ENCODE measurements at places on chromosomes 5 and 9.

DNA sequence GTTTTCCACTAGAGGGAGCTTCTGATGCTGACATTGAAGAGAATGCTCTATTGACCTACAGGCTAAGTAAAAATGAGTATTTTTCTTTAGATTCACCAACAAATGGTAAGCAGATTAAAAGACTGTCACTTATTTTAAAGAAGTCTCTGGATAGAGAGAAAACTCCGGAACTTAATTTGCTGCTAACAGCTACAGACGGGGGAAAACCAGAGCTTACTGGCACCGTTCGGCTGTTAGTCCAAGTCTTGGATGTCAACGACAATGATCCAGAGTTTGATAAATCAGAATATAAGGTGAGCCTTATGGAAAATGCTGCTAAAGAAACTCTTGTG lies 764 bp downstream of the PCDHA11 start:
- no peak for DNase-seq

DNA sequence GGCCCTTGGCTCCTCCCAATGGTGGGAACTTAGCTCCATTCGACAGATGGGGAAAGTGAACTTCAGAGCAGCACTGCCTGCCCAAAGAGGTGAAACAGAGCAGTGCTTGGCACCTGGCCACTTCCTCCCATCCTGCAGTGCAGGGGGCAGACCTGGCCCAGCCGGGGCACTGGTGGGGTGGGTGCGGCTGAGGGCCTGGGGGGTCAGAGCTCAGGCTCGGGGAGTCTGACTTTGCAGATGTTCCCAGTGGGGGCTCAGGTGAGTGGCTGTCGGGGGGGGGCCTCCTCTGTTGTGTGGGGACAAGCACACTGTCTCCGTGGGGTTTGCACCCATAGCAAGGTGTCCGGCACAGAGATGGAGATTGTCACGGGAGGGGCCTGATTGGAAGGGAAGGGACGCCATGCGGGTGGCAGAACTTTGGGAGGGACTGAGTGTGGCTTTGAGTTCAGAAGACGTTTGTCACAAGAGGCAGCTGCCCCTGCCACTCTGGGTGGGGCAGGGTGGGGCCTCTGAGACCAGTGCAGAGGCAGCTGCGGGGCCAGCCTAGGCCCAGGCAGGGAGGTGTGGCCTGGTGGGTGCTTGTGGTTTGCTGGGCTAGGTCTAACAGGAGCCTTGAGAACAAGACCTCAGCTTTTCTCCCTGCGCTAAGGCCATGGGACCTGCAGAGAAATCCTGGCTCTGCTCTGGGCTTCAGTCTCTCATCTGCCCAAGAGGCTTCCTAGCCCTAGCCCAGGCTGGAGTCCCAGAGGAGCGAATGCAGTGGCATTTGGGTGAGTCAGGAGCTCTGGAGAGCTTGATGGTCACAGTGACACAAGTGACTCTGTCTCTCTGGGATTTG lies 2.5 kb downstream of the MYMK start:
- no peak for DNase-seq

- DNase-seq, result peak; percentile 54
These were observed 148.3 kb downstream of the CMYA5 start for GRCh38 chr5:79837761-79838551.

GRCh38 chr5:177142098-177142611 lies 8.6 kb downstream of the NSD1 start:
- DNase-seq, result no peak

GRCh38 chr9:130078547-130078946 lies 24.8 kb downstream of the GPR107 start:
- DNase-seq, result no peak

DNA sequence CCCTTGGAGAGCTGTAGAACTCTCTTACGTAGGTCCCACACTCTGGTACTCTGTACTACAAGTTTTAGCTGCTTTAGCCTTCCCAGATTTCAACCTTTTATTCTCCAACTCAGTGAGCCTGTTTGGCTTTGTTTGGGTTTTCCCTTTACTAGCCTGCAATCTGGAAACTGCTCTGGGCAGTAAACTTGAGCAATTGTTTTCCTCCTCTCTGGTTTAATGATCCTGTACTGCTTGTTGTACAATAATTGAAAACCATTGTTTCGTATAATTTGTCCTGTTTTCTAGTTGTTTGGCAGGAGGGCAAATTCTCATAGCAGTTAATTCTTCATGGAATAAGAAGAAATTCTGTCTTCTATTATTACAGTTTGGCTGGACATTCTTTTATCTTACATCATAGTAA lies 62.8 kb upstream of the TLX3 start:
- peak; percentile 12 for DNase-seq

GRCh38 chr5:64622991-64623390 lies 67.3 kb upstream of the SHISAL2B start:
- DNase-seq, result no peak

GRCh38 chr9:115972843-115973595 lies 180.6 kb upstream of the PAPPA start:
- DNase-seq, result peak; percentile 62

GRCh38 chr9:83267741-83268140 lies 204.8 kb upstream of the RASEF start:
- no peak for DNase-seq

DNA sequence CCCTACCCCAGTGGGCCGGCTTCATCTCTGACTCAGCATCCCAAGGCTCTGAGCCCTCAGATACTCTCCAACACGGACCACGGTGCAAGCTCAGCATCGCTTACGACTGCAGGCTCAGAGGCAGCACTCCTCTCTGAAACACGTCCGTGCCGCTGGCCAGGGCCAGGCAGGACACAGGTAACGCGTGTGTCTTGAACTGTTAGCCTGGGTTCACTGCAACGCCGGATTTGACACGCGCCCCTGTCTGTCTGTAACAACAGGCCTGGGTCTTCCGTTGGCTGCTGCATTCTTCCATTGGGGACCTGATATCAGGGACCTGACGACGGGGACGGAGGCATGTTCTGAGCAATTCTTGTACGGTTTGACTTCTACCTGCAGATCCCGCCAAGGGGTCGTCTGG lies 6.4 kb downstream of the SLC6A3 start:
- no peak for DNase-seq

- no peak for DNase-seq
These were observed 566 bp downstream of the RPP25L start for GRCh38 chr9:34611251-34611810.

DNA sequence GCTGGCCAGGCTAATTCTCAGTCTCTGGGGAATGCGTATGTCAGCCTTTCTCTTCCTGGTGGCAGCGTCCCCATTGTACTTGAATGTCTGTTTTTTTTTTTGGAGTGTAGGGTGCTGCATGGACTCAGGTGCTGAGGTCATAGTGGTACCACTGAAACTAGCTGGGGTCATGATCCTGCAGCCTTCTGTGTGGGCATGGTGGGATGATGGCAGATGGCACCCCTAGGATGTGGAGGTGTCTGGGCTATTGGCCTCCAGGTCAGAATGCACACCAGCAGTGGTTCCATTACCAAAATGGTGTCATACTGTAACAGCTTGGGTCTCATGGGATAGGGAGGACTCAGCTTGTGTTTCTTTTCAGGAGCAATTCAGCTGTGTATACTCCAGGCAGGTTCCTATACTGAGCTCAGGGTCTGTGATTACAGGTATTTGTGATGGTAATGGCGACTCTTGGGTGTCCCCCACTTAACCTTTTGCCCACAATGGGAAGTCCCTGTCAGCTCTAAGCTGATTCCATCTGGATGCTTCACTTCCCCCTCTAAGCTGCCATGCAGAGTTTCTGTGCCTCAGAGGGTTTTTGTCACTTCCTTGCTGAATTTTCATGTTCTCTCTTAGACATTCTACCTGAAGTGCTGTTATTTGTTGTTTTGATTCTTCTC lies 17.9 kb downstream of the HSD17B4 start:
- DNase-seq, result no peak

- DNase-seq, result peak; percentile 31
These were observed 54.8 kb upstream of the PCSK1 start for GRCh38 chr5:96487859-96488258.

- no peak for DNase-seq
These were observed 28.7 kb downstream of the F2R start for GRCh38 chr5:76744632-76745031.

DNA sequence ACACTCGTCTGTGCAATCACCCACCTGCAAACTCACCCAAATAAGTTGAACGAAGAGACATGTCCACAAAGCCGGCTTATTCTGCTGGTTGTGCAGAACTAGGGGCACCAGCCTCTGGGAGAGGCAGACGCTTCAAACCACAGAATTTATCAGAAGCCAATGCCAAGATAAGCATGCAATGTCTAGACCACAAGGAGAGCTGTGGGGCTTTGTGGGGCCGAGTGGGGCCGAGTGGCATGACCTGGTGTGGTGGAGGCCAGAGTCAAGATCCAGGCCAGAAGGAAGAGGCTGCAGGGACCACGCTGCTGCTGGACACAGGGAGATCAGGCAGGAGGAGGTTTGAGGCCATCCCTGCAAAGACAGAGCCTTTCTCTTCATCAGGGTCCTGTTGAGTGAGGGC lies 259.0 kb downstream of the IRX2 start:
- DNase-seq, result no peak

DNA sequence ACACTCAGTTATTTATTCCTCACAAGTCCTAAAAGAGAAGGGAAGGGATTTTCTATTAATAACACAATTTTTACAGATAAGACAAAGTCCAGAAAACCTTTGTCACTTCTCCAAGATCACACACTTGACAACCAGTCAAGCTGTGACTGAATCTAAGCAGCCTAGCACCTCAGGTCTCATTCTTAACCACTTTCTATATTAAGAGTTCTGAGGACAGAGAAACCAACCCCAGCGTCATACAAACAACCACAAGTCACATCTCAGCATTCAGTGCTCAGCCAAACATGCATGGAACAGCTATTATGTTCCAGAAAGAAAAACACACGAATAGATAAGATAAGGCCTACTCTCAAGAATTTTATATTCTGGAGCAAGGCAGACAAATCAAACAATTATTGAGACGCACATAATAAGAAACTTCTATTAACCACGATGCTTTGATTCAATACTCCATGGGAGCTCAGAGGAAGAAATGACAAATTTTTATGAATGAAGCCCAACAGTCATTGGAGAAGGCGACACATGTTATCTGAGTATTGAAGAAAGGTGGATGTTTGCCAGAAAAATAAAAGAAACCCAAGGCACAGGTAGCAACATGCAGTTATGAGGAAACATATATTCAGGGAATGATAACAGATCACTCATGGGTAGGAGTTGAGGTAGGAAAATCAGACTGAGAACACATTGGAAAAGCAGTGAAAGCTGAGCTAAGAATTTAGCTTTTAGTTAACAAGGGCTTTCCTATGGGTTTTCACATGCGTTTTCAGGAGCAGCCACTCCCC lies 113.1 kb downstream of the HTR4 start:
- DNase-seq, result no peak

DNA sequence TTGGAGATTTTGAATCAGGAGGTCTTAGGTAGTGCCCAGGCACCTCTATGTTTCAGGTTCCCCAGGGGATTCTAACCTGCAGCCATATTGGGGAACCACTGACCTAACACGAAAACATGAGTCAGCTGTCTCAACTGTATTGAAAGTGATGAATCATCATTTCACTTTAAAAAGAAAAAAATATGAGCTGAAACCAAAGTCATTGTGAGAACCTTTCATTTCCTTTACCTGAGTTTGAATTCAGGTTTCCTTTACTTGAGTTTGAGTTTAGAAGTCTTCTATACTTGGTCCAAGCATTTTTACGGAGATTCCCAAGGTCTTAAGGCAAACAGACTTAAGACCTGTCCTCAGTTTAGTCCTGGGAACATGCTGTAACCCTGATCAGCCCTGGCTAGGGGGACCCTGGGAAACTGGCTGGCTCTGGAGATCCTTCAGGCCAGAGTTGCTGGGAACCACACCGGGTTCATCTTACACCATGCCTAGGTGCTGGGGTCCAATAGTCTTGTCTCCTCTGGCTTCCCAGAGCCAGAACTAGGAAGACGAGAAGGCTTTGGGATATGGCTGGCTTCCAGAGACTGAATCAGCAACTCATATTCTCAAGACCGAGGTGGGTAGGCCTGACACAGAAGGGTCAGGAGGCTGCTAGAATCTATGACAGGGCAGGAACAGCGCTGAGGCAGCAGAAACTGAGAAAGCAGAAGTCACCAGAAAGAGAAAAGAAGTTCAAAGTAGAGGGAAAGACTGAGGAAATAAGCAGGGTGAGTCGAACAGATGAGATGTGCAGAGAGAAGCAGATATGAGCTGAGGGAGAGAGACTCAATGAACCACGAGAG lies 16.4 kb upstream of the PDCD1LG2 start:
- DNase-seq, result peak; percentile 73

DNA sequence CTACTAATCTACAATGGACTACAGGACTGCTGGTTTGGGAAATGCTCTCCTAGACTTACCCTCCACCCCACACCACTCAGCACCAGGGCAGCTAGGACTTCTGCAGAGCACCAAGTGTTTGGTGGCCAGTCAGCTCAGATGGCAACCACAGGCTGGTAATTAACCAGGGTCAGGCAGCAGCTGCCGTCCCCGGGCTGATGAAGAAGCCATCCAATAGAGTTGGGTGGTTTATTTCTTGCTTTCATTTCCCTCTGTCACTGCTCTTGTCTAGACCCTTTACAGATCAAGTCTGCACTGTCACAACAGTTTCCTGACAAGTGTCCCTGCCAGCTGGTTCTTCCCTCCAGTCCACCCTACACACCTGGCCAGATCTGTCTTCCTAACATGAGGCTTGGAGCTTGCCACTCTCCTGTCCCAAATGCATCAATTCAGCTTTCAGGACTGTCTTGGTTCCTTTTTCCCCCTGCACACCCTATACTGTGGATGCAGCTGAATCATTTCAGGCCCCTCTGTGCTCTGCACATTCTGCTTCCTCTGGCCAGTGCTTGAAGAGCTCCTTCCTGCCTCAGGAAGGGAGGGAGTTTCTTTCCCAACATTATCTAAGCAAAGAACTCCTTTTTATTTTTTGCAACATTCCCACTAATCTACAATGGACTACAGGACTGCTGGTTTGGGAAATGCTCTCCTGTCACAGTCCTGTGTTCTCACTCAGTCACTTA lies 30.2 kb upstream of the HSPA9 start:
- DNase-seq, result no peak

DNA sequence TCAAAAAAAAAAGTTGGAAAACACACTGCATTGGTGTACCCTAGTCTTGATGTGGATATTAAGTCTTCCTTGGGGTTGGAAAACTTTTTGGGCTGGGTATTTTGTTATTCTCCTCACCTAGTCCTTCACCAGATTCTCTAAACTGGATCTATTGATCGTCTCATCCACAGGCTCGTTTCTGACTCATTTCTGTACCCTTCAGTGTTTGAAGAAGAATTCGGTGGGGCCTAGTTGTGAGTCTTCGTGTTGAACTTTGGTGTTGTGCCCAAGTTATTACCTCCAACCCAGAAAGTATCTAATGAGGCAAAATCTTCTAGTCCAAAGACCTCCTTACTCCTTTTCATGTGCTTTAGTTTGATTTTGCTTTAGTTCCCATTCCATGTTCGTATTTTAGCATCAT lies 1.6 kb downstream of the NFX1 start:
- no peak for DNase-seq

GRCh38 chr5:59296317-59297264 lies 596.9 kb downstream of the PDE4D start:
- DNase-seq, result peak; percentile 25

DNA sequence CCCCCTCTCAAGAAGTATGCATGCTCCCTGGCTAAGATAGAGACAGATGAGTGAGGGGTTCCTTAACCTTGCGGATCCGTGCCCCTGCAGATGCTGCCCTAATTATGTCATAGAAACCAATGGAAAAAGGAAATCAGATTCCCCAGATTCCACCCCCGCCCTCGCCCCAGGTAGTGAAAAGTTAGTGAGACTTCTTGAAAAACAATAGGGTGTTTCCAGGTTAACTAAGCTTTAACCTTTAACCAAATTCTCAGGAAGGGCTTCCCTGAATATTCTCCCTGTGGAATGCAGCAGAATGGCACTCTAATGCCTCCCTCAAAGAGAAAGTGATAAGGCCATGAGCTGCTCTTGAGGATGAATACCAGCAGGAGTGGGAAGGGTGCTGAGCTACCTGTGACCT lies 116.0 kb upstream of the RANBP3L start:
- DNase-seq, result no peak

- DNase-seq, result no peak
These were observed 17.5 kb downstream of the LCP2 start for GRCh38 chr5:170280011-170280493.

All from AG10803 (cell line).